Stimulated activated CD8-positive, alpha-beta memory T cell treated with anti-CD3 and anti-CD28 coated beads, Interleukin-15, amount 100 ng/mL, for 48 hours (primary cell): ENCODE measurements at places on chromosomes 4 and X.

DNA sequence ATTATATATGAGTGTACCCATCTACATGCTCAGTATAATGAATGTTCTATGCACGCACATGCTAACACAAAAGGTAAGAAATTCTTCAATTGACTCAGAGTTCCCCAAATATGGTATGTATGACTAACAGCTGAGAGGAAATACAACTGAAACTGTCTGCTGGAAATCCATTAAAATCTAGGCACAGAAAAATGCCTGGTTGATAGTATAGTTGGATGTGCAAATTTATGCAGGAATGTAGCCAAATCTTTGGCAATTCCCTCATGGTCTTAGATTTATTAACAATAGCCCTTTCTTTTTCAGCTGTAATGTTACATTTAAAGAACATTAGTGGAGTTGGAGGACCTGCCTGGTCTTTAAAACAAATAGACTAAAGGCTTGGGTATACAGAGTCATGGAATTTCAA, 5.5 kb downstream of the CAMK2D start:
- no peak for DNase-seq

DNA sequence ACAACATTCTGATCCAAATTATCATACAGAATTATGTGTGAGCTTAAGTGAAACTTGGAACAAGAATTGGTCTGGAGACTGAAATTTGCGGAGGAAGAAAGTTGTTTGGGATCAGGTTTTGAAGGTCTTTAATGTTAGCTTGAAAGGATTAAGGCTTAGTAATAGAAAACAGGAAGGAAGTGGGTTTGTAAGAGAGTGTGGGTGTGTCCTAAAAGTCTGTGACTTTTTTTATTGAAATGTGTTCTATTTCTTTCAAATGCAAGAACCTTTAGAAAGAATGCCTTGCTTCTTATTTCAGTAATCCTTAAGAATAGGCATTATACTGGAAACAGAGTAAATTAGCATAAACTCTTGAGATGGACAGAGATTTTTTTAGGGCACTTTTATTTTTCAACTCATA, 198.0 kb downstream of the GALNTL6 start:
- no peak for DNase-seq

DNA sequence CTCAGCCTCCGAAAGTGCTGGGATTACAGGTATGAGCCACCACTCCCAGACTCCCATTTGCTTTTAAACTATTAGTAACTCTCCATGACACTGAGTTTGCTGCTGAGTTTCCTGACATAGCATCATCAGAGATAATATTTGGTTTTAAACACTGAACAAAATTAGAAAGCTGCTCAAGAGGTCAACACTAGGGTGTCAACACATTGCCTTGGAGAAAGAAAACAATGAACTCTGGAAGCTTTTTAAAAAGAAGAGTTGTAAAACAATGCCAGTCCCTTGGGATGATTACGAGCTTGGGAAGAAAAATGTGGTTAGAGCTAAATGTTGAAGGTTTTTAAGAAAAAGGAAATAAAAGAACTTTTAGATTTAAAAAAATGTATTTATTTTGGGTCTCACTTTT, 264.8 kb downstream of the CAMK2D start:
- no peak for DNase-seq

DNA sequence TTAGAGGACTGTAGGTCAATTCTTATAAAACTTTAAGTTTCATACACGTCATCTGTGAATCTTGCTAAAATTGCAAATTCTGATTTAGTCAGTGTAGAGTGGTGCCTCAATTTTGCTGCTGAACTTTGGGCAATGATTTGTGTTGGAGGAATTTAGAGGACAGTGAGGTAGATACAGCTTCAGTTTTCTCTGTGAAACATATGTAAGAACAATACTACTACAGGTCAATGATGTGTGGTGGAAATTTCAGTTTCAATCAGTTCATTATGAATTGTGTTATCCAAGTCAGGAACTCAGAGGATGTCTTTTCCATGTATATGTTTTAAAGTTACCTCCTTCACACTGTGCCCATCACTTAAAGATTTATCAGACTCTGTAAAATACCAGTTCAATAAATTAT, 1597.8 kb upstream of the PCDH10 start:
- DNase-seq: no peak

DNA sequence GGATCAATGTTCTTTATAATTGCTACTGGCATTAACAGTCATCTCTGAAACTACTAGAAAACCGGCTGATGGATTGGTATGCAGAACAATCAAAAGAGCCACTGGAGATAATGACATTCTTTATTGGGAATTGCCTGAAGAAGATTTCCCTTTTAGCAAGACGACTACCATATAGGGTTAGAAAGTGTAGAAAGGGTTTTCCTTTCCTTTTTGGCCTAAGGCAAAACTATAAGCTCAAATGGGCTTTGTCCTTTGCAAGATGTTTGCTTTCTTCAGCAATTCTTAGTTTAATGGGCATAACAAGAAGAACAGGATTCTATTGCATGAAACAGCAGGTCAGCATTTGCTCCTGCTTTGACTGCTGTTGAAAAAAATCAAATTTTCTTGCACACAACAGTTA, 214.2 kb upstream of the PCDH10 start:
- DNase-seq: no peak

DNA sequence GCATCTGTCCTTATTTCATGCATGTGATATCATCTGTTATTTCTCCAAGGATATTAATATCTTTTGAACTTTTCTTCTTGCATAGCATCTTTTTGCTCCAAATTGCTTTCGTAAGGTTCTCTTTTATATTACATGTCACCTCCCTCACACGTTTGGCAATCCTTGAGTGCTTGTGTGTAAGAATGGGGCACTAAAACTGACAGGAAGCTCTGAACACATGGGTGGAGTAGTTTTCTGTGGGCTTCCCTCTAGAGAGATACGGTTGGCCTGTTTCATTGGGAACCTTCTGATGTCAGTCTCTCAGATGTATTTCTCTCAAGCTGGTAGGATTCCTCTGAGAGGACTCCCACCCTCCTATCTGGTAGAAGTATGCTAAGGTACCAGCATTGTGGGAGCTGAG, 223.0 kb downstream of the MID1 start:
- DNase-seq: no peak

- no peak for DNase-seq
These were observed 25.9 kb downstream of the STPG2 start for GRCh38 chr4:98117363-98117762.

- DNase-seq: no peak
These were observed 289.4 kb downstream of the INPP4B start for GRCh38 chr4:142556570-142557238.

- DNase-seq: no peak
These were observed 30.6 kb downstream of the ZFYVE28 start for GRCh38 chr4:2387829-2388228.

GRCh38 chrX:118538386-118538785, 42.8 kb downstream of the DOCK11 start:
- no peak for DNase-seq

DNA sequence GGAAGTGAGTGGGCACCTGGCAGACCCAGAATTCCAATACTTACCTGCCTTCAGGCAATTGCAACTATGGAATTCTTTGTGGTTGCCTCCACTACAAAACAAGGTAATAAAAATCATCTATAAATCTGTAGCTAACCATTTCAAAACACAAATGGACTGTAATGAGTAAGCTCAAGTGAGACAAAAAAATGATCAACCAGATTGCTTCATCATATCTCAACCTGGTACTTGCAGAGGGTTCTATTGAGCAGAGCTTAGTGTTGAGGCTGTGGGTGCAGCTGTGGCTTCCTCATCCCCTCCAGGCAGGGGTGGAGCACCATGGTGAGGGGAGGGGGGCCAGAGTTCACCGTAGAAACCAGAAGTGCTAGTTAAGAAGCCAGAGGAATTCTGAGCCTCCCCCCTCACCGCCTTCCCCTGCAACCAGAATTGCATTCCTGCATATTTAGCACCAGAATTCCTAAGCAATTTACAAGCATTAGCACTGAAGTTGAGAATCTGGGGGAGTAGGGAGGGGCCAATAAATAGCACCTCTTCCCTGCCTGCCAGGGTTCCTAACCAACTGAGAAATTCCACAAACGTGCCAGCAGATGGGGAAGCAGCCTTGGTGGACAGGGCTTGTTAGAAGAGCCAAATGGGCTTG, 11.5 kb downstream of the CTAG1A start:
- DNase-seq: no peak

GRCh38 chr4:169070071-169070894, 60.2 kb upstream of the CBR4 start:
- DNase-seq: no peak

DNA sequence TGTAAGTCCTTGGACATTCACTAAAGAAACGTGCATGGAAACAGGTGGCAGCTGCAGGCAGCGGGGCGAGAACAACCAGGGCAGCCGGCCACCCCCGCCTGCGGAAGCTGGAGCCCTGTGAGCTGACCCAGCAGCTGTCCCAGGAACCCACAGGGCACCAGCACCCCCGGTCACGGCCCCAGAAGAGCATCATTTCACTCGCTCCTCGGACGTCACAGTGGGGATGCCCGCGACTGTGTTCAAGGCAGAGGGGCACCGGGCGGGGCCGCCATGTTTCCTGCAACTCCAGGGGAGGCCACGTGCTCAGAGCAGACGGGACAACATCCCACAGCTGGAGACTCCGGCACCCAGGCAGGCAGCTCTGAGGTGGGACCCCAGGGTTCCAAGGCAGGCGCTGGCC, 45.0 kb upstream of the CPLX1 start:
- no peak for DNase-seq

GRCh38 chr4:1164040-1164439, 8.3 kb downstream of the SPON2 start:
- no peak for DNase-seq

GRCh38 chr4:7187168-7187535, 5.2 kb upstream of the SORCS2 start:
- DNase-seq: no peak

DNA sequence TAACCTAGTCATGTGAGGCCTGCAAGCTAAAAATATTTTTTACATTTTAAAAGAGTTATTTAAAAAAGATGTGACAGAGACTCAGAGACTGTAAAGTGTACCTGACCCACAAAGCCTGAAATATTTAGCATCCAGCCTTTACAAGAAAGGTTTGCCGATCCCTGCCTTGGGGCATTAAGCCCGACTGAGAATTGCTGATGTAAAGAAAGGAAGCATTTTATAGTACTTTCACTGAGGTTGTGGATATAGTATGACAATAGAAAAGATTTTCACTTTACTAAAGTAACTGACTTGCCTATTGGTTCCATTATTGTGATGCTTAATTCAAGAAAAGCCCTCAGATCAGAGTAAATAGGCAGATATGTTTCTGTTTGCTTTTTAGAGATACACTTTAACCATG, 17.0 kb downstream of the STK26 start:
- DNase-seq: no peak

DNA sequence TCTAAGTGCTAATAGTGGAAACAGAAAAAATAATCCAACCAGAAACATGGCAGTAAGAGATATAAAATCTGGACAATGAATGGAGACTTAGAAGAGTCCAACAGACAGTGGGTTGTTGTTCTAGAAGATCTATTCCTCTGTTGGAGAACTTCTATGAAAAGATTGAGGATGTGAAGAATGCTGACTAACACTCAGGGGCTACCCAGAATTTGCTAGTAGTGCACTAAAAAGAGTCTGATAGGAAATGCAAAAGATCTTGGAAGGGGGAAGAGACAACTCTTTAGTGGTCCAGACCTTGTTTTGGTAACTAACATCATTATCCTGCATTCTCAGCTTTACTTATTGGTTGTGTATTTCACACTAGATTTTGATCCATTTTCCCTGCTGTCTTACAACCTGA, 77.9 kb downstream of the SMARCA1 start:
- DNase-seq: no peak

DNA sequence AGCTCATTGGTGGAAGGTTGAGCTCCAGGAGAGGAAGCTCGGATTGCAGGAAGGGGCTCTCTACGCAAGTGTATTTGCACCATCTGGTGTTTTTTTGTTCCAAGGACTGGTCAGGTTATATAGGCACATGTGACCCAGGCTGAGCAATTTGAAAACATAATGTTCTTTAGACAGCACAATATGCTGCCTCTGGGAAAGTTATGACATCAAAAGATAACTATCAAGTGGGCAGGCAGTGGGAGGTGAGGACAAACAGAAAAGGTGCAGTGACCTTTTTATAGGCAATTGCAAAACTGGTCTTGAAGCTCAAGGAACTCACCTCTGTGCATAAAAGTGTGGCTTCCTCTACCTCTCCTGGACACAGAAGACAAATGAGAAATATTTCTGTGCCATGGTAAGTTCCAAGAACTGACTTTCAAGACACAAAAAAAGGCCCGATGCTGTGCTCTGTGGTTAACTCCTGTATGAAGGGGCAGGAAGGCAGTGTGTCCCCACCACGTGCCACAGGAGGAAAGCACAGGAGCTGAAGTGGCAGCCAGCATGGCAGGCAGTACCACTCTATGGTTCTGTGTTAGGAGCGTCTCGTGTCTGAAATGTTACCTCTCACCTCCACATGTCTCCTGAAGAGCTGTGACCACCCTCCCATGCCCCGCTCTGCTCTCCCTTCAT, 128.6 kb downstream of the SHROOM3 start:
- DNase-seq: no peak

GRCh38 chr4:139153411-139154133, 23.4 kb downstream of the ELF2 start:
- no peak for DNase-seq

GRCh38 chr4:184343502-184344177, 126.0 kb upstream of the ENPP6 start:
- no peak for DNase-seq

- no peak for DNase-seq
These were observed 366.5 kb downstream of the CXXC4 start for GRCh38 chr4:104128031-104128849.

DNA sequence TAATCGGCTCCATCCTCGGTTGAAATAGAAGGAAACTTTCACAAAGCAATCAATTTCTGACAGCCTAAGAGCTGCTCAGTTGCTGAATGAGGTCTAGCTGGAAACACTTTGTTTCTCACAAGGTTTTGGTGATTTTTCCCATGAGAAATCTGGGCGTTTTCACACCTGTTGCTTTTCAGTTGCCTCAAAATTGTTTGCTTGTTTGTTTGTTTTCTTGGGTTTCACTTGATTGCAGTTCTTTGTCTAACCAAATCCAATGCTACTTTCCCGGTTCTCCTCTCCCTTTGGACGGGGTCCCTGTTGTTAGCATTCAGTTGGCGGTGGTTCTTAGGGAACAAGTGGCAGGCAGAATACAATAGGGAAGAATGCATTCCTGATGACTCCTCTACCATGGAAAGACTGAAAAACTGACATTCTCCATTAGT, 135.5 kb downstream of the PALLD start:
- no peak for DNase-seq

- no peak for DNase-seq
These were observed 14.1 kb upstream of the RTL3 start for GRCh38 chrX:78673246-78673645.

DNA sequence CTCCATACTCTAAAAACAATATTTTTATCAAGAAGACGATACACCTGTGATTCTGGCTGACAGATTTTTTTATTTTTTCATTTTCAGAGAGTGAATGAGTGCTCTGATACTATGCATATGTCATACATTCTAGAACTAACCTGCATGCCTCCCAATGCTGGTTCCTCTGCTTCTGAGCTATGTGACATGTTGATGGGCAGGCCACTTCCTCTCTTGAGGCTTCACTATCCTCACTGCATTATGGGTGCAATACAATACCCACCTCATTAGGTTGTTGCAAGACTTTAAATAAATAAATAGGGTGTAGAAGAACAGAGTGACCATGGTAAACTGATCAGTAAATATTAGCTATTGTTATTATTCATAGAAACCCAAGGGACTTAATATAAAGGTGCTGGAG, 408.3 kb downstream of the HNRNPD start:
- DNase-seq: no peak
